ENCODE measurements at places on chromosomes 1 and 21.

DNA sequence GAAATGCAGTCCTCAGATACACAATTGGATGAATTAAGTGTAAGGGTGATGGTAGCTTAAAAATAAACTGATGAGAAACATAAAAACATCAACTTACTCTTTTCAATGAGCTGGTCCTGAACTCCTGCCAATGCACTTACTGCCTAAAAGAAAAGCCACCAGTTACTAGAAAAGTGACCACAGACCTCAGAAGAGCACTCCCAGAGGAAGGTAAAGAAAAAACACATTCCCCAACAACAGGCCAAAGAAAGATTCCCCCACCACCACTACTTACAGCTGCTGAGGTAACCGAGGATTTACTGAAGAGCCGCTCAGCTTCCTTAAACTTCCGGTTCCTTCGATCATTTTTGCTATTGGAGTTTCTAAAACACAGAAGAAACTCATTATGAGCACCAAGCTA lies 5.4 kb downstream of the MEAF6 start:
- H3K27me3 ChIP-seq = no peaks in the 10 kb centered on the region
- H3K27ac ChIP-seq = no peak overlapping the region
- H3K4me3 ChIP-seq = no peak overlapping the region

DNA sequence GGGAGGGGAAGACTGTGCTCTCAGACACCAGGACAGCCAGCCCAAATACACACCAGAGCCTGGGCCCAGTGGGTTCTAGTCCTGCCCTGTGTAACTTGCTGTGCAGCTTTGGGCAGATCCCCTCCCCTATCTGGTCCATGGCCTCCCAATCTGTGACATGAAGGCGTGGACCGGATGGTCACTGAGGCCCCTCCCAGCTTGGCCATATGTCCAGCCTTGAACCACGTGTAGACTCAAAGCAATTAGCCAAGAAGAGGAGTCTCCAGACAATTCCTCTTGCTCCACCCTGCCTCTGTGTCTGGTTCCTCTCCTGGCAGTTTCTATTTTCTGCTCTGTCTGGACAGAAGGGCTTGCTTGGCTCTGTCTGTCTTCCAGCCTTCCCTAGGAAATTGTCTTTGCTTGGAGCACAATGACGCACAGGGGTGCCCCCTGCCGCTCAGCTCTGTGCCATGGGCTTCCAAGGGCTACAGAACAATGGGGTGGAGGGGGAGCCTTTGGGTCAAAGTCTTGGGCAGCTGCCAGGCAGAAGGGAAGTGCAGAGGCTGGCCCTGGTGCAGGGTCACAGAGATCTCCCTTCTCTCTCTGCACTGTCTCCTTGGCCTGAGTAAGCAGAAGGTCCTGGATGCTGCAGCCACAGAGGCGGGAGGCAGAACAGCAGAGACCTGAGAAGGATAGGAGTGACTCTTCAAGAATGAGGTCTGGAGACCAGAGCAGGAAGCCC lies 66.1 kb downstream of the TENT5C start:
- H3K27ac ChIP-seq = no peak overlapping the region
- DNase-seq = peak; percentile 49
- no peak overlapping the region for H3K4me3 ChIP-seq
- H3K36me3 ChIP-seq = no peaks in the 10 kb centered on the region

GRCh38 chr1:114355240-114355639 lies 155.8 kb downstream of the TRIM33 start:
- H3K36me3 ChIP-seq = no peaks in the 10 kb centered on the region
- no peak overlapping the region for H3K4me3 ChIP-seq
- H3K27ac ChIP-seq = no peak overlapping the region
- H3K27me3 ChIP-seq = no peaks in the 10 kb centered on the region

DNA sequence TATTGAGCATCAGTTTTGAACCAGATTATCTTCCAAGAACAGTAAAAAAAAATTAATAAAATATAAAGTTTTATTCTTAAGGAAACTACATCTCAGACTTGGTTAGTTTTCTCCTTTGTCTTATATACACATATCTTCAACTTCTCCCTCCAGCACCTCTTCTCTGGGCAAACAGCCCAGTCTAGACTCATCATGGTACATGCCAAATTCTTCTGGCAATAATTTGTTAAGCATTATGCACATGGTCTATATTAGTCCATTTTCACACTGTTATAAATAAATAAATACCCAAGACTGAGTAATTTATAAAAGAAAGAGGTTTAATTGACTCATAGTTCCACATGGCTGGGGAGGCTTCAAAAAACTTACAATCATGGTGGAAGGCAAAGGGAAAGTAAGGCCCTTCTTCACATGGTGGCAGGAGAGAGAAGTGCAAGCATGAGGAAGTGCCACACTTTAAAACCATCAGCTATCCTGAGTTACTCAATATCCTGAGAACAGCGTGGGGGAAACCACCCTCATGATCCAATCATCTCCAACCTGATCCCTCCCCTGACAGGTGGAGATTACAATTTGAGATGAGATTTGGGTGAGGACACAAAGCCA lies 108.7 kb upstream of the RNPC3 start:
- no peak overlapping the region for H3K27ac ChIP-seq
- H3K36me3 ChIP-seq = no peaks in the 10 kb centered on the region
- no peaks in the 10 kb centered on the region for H3K4me1 ChIP-seq
- no peak for DNase-seq
- H3K27me3 ChIP-seq = no peaks in the 10 kb centered on the region

GRCh38 chr21:33127154-33127867 lies 57.4 kb downstream of the OLIG1 start:
- H3K27me3 ChIP-seq = peaks cover 77% of the 10 kb centered on the region
- peak; percentile 41 for DNase-seq
- no peaks in the 10 kb centered on the region for H3K4me1 ChIP-seq

GRCh38 chr1:12083766-12084165 lies 20.7 kb downstream of the TNFRSF8 start:
- H3K36me3 ChIP-seq = no peaks in the 10 kb centered on the region
- DNase-seq = no peak
- no peak overlapping the region for H3K4me3 ChIP-seq
- no peak overlapping the region for H3K27ac ChIP-seq

GRCh38 chr1:26923711-26924110 lies 2.2 kb downstream of the NUDC start:
- peaks cover 21% of the 10 kb centered on the region for H3K4me1 ChIP-seq
- no peak overlapping the region for H3K27ac ChIP-seq
- DNase-seq = no peak
- H3K4me3 ChIP-seq = no peak overlapping the region

GRCh38 chr1:60402816-60403215 lies 329.2 kb upstream of the C1orf87 start:
- H3K4me1 ChIP-seq = no peaks in the 10 kb centered on the region
- no peak overlapping the region for H3K27ac ChIP-seq
- H3K27me3 ChIP-seq = no peaks in the 10 kb centered on the region

- peaks cover 7% of the 10 kb centered on the region for H3K27me3 ChIP-seq
- H3K4me3 ChIP-seq = no peak within 1 kb of the TSS
- no peaks in the 10 kb centered on the region for H3K4me1 ChIP-seq
- no peak for DNase-seq
- H3K27ac ChIP-seq = no peak within 1 kb of the TSS
Measured at GRCh38 chr1:17307946-17308345, at the start of gene PADI4. PADI4 (plus strand) TSS chr1:17308197; CDS start chr1:17308223, 26 bp downstream.

- no peak overlapping the region for H3K4me3 ChIP-seq
- H3K4me1 ChIP-seq = peaks cover 17% of the 10 kb centered on the region
- DNase-seq = no peak
- H3K27me3 ChIP-seq = no peaks in the 10 kb centered on the region
Measured at GRCh38 chr1:245378745-245379144, 224.0 kb downstream of the KIF26B start.

- H3K27ac ChIP-seq = no peak overlapping the region
- no peaks in the 10 kb centered on the region for H3K36me3 ChIP-seq
- H3K4me1 ChIP-seq = peaks cover 13% of the 10 kb centered on the region
- no peaks in the 10 kb centered on the region for H3K27me3 ChIP-seq
- no peak for DNase-seq
- no peak overlapping the region for H3K4me3 ChIP-seq
Measured at GRCh38 chr1:5934058-5934884, 58.0 kb downstream of the NPHP4 start.

DNA sequence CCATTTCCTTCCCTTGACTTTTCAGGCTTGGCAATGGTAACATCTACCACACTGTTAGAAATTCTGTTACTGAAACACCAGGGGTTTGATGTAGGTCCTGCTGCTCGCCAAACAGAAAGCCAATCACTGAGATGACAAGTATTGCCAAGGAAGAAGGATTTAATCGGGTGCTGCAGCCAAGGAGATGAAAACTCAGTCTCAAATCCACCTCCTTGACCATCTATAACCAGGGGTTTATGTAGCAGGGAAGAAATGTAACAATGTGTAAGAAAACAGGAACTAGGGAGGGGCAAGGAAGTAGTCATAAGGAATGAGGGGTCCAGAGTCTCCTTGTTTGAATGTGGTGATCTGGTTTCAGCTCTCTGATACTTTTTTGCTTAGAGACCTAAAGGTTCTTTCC lies 25.4 kb downstream of the PLA2G2A start:
- no peak overlapping the region for H3K4me3 ChIP-seq
- H3K4me1 ChIP-seq = no peaks in the 10 kb centered on the region
- DNase-seq = no peak
- H3K27me3 ChIP-seq = 0 out of 2 replicates have a peak, but pooled peaks cover 5% of the 10 kb centered on the region
- H3K27ac ChIP-seq = no peak overlapping the region
- H3K36me3 ChIP-seq = no peaks in the 10 kb centered on the region

DNA sequence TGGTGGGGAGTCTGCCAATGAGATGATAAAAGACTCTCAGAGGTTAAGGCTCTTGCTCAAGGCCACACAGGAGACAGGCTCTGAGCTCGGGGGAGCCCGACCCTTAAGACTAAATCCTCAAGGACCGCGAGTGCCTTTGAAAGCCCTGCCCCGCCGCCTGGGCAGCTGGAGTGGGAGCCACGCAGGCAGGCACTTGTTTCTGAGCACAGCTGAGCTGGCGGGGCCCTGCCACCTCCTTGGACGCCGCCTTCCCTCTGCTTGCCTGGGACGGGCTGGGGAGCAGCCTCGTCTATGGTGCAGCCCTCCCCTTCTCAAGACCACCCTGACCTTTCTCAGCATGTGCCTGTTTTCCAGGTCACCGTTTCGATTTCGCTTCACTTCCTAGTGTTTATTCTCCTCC lies 169.3 kb downstream of the CAMTA1 start:
- no peak overlapping the region for H3K4me3 ChIP-seq
- H3K27ac ChIP-seq = no peak overlapping the region
- H3K4me1 ChIP-seq = no peaks in the 10 kb centered on the region
- no peaks in the 10 kb centered on the region for H3K36me3 ChIP-seq
- peaks cover 3% of the 10 kb centered on the region for H3K27me3 ChIP-seq

DNA sequence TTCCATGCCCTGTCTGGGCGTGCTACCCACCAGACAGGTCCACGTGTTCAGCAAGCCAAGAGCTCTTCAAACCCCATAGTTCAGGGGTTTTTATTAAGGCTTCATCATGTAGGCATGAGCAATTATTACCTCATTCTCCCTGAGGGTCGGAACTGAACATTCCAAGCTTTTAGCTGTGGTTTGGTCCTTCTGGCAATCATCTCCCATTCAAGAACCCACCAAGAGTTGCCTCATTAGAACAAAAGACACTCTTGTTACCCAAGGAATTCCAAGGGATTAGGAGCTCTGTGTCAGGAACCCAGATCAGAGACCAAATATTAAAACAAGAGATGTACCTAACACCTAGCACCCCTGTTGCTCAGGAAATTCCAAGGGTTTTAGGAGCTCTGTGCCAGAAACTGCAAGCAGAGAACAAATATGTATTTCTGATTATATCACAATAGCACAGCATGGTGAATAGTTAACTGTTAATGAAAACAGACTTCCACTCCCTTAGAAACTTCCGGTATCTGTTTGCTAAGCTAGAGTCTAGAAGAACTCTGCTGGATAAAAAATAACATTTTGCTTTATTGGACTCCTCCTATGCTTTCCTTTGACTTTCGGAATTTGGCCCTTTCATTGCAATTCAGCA lies 201.2 kb upstream of the L1TD1 start:
- no peaks in the 10 kb centered on the region for H3K27me3 ChIP-seq
- H3K4me1 ChIP-seq = no peaks in the 10 kb centered on the region
- DNase-seq = no peak

GRCh38 chr1:46592823-46593222 lies 11.2 kb downstream of the MKNK1 start:
- H3K27me3 ChIP-seq = no peaks in the 10 kb centered on the region
- H3K4me3 ChIP-seq = no peak overlapping the region
- DNase-seq = no peak

DNA sequence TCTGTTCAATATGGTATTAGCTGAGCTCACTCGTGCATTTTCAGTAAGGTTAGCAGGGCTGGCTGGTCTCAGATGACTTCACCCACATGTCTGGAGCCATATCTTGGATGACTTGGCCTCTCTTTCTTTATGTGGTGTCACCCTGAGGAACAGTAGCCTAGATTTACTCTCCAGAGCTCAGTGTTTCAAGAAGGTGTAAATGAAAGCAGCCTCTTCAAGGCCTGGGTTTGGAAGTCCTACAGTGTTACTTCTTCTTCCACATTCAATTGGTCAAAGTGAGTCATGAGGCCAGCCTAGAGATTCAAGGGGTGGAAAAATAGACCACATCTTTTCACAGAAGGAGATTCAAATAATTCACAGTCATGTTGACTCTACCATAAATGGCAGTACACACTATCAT lies 12.2 kb downstream of the VCAM1 start:
- no peaks in the 10 kb centered on the region for H3K36me3 ChIP-seq
- H3K27me3 ChIP-seq = no peaks in the 10 kb centered on the region
- H3K27ac ChIP-seq = no peak overlapping the region
- DNase-seq = no peak
- H3K4me3 ChIP-seq = no peak overlapping the region

DNA sequence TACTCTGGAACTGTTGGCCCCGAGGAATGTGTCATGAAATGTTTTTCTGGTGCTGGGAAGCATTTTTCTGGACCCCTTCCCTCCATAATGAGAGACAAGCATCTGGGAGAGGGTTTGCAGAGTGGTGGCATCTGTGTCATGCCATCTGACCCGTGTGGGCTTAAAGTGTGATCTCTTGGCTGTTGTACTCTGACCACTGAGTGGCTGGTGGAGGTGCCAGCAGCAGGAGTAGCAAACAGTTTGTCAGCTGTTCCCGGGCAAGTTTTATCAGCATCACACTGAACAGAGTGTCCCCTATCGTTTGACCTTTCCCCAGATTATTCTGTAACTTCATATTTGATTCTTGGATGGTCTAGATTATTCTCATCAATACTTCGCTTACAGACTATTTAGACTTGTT lies 150.1 kb downstream of the HHAT start:
- no peak overlapping the region for H3K4me3 ChIP-seq
- no peaks in the 10 kb centered on the region for H3K4me1 ChIP-seq
- no peaks in the 10 kb centered on the region for H3K36me3 ChIP-seq
- no peak overlapping the region for H3K27ac ChIP-seq
- no peak for DNase-seq
- no peaks in the 10 kb centered on the region for H3K27me3 ChIP-seq

All from SJSA1 (cell line).